Activated T-helper 17 cell treated with anti-CD3 and anti-CD28 coated beads, Interleukin-2, amount 50 U/mL, for 72 hours (primary cell): ENCODE measurements at places on chromosomes 2 and 18.

- no peak for ATAC-seq
Measured at GRCh38 chr2:178418426-178418825, 32.5 kb downstream of the PRKRA start.

DNA sequence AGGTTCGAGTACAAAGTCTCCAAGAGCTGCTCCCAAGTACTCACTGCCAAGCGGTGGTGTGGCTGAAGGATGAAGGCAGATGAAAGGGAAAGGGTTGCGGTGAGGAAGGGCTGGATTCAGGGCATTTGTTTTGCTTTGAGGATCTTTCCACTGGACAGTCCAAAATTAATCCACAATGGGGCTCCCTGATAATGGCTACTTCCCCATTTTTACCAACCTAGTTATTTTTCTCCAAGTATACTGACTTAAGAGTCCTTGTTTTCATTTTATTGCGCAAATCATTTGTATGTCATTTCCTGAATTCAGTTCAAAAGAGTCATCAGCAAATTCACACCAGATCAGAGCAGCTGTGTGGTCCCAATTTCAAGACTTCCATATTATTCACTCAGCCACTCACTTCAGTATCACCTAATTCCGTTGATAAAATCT, 464 bp upstream of the SESTD1 start:
- ATAC-seq: no peak

DNA sequence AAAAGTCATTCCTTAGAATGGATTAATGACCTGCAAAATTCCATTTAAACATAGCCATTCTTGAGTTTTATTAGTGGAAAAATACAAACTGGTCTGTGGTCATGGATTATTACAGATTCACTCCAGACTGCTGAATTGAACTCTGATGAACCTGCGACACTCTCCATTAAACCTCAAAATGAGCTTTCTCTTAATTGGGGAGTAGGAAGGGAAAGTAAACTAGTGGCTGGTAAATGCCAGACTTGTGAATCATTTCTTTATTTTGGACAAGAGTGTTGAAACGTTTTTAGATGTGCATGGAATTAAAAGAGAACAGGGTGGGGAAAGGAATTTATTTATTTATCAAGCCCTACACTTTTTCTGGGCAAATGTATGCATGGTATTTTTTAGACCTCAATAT, 321.2 kb upstream of the FANCL start:
- ATAC-seq: no peak

- no peak for ATAC-seq
Measured at GRCh38 chr18:44786257-44786656, 105.6 kb downstream of the SETBP1 start.

DNA sequence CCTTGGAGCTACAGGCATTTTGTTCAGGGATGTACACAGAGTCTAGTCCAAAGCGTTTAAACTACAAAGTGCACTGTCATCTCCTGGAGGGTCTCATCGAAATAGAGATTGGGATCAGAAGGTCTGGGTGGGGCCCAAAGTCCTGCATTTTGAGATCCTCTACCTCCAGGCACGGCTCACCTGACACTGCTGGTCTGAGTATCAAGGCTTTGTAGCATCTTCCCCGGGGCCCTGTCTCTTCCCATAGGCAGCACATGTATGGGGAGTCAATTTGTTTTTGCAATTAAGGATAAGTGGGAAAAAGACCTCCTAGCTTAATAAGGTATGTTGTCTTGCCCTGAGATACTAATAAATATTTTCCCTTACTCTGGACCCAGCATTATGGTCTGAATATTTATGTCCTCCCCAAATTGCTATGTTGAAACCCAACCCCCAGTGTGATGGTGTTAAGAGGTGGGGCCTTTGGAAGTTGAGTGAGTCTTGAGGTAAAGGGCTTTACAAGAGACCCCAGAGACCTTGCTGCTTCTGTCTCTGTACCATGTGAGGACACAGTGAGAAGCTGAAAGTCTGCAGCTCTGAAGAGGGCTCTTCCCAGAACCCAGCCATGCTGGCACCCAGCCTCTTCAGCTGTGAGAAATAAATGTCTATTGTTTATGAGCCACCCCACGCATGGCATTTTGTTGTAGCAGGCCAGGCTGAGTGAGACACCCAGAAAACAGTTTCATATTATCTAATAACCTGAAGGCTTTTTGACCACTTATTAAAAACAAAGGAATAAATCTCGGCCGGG, 258.7 kb upstream of the HS6ST1 start:
- no peak for ATAC-seq

DNA sequence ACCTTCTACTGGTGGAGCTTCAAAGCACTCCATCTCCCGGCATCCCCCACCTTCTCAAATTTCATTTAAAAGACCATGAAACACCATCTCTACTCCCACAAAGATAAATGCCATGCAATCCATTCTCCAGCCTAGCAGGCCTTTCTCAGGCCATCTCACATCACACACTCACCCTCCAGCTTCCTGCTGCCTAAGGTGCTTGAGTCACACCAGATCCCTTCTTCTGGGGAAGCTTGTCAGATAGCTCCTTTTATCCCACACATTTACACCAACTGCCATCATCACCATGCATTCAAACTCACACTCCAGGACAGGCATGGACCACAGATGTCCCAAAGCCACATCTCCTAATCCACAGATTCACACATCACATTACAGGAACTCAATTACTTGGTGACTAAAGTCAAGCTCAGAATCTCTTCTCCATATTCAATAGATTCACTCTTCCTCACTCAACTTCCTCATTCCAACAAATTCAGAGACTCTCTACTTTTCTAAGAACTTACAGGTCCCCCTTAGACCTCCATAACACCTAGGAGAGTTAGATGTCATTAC, 292.5 kb downstream of the TNS1 start:
- no peak for ATAC-seq

DNA sequence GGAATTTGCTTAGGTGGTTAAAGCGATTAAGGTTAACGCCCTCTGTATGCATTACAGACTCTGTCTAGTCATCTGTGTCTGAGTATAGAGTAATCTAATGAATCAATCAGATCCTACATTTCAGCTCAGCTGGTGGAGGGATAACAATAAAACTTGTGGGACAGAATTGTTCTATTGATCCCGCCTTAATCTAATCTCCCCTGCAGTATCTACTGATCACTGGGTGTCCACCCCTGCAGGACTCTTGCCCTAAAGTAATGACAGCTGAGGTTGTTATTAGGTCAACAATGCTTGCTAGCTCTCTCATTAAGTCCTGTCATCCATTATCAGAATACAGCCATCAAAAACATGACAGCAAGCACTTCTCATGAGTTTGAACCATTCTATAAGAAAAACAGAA, 462.6 kb upstream of the TMEFF2 start:
- no peak for ATAC-seq

GRCh38 chr2:31947871-31948270, 62.9 kb downstream of the MEMO1 start:
- ATAC-seq: no peak

GRCh38 chr18:50113726-50114125, 81.2 kb downstream of the MYO5B start:
- no peak for ATAC-seq
